Mammary epithelial cell (primary cell): ENCODE measurements at places on chromosomes 1 and 21. TPM values are rescaled to one million over a fixed set of nuclear protein-coding genes. Genes with fewer than 3 reads are reported as not detected.

TSEN15 gene
- total RNA-seq = 40.8 and 57.2 TPM in 2 replicates

DNA sequence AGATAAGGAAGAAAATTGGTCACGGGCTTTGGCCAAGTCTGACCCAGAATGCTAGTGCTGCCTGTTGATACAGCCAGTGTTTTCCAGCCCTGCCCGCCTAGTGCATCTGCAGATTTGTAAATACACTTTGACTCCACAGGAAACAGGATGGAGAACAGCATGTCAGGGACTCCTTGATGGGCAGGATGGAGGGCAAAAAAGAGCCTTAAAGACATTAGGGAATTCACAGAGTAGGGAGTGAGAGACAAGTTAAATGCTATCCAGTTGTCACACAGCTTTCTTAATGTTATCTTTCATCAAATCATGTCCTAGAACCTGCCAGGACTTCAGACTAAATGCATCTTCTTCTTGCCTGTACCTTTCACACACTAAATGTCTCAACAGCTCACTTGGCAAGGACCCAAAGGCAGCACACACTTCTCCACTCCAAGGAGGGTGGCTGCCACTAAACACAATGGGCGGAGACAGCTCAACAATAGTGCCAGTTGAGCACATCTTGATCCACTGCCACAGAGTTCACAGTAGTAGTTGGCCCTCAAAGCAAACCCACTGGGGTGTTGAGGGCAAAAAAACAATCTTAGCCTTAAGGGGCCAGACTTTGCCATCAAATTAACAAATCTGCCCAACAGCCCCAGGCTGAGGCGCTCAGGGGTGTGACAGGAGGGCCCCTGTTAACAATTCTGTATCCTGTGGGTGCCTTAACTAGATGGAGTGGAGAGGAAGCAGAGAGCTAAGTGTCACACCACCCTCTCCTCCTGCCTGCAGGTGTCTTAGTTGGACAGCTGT is 2.7 kb downstream of the HIVEP3 start:
- DNase-seq = peak; percentile 36

DNA sequence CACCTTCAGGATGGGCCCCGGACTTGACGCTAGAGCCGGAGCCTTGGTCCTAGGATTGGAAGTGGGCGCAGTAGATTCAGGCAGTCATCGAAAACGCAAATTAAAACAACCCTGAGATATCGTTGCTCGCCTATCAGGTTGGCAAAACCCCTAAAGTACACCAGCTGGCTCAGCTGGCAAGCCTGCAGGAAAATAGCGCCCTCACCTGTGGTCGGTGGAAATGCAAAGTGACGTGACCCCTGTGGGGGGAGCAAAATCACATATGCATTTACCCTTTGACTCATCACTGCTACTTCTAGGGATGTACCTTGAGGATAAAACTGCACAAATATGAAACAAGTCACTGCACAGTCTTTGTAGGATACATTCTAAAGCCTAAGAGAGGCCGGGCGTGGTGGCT is 170.3 kb upstream of the TMEM51 start:
- no peak for DNase-seq

DNA sequence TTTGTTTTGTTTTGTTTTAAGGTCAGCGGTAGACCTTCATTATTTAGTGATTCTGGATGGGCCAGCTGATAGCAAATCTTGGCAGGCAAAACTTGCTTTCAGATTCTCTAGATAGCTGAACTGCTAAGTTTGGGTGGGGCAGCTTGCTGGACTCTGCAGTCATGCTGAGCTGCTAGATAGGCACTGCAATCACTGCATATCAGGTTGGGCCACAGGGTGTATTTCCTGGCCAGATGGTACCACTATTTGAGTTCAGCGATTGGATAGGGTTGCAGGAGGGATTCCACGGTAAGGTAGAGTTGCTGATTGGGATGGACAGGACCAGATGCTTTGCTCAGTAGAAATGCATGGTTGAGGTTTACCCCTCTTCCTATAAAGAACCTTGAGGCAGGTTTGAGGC is 579.3 kb upstream of the ADGRL4 start:
- no peak for DNase-seq

DNA sequence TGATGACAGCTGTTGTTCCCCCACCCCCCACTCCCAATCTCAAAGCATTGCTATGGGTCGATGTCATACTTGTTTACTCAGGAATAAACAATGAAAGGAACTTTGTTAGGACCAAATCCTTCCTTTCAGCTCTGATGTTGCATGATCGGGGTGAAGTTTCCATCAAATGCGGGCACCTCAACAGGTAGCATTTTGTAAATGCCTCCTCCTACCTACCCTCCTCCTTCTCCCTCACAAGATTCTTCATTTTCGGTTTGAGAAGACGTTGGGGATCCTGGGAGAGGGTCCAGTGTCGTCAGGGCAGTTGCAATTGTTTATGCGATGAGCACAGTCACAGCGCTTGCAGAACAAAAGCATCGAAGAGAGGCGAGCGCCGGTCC is 758 bp upstream of the HUNK start:
- DNase-seq = no peak

DNA sequence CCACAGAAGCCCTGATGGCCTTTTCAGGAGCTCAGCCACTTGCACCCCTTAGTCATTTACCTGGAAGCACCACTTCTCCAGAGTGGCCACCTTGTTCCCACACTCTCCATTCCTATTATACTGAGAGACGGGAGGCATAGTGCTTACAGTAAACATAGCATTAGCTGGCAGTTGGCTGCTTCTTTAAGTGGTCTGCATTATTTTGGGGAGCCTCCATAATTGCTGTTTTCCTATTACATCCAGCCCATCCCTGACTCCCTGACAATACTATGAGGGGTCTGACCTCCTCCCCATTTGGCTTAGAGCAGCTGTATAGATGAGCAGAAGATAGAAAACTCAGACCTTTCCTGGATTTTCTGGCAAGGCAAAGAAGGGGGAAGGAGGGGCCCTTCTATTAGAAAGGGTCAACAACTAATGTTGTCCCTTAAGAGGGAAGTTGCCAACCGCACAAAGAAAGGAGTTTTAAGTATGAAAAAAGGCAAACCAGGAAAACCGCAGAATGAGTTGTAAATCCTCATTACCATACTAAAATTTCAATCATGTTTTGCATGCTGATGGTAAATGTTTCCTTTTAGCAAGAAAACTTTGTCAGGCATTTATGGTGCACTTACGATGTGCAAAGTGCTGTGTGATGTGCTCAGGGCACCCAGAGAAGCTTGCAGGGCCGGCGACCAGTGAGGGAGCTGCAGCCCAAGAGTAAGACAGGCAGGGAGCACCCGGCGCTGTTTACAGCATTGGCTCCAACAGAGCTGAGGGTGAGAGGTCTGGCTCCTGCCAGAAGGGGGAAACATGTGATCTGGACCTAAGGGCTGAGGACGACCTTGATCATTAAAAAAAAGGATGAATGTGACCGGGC is 167.3 kb downstream of the ZZZ3 start:
- no peak for DNase-seq

- DNase-seq = no peak
These were observed 94.4 kb downstream of the ITPKB start for GRCh38 chr1:226644541-226645176.

- peak; percentile 10 for DNase-seq
These were observed 41.0 kb downstream of the TBX15 start for GRCh38 chr1:118947003-118947765.
